ENCODE measurements at places on chromosomes 3 and 15.

GRCh38 chr3:4994823-4995499, 15.7 kb downstream of the BHLHE40 start:
- DNase-seq = peak; percentile 75

GRCh38 chr3:120350401-120350941, 1.3 kb upstream of the LRRC58 start:
- no peak for DNase-seq

GRCh38 chr15:70280781-70281180, 183.1 kb upstream of the TLE3 start:
- no peak for DNase-seq

- DNase-seq = no peak
Measured at GRCh38 chr15:66704803-66705153, 2.7 kb downstream of the SMAD6 start.

- DNase-seq = no peak
Measured at GRCh38 chr15:82901114-82901805, 51.3 kb downstream of the HOMER2 start.

GRCh38 chr15:90386221-90386620, 1.8 kb upstream of the IQGAP1 start:
- no peak for DNase-seq

DNA sequence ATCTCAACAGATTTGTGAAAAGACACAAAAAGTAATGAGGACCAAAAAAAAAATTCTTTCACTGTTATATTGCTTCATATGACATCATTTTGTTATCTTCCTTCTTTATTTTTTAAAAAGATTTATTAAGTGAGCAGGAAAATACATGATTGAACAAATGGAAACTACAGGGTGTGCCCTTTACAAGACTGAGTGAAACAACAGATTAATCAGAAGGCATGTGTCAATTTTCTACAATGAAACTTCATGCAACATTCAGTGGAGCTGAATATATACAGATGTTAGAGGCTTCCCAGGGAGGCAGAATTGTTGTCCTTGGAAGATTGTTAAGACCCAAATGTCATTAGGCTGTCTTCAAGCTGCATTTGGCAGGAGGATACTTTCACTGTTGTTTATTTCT, 28.4 kb upstream of the SLC2A2 start:
- no peak for DNase-seq

GRCh38 chr3:40317061-40317855, 7.8 kb downstream of the EIF1B start:
- no peak for DNase-seq

GRCh38 chr15:75454471-75455378, 3.2 kb upstream of the SIN3A start:
- DNase-seq = no peak

- DNase-seq = no peak
Measured at GRCh38 chr15:88124199-88124598, 132.3 kb downstream of the NTRK3 start.

DNA sequence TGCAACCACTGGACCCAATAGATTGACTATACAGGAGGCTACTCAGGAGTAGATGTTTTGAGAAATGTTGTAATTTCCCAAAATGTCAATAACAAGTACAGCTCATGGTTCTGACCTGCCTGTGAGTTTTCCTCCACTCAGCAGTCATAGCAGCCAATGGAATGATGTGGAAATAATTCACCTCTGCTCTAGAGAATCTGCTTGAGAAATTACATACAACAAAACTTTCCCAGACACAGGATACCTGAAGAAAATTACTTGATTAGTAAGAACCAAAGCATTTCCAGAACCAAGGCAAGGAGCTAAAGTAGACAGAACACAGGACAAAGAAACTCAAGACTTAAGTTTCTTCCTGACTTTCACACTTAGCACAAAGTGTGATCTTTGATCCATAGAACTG, 218.9 kb upstream of the SETMAR start:
- DNase-seq = no peak
